ENCODE measurements at places on chromosomes 12 and 14. TPM values are rescaled to one million over a fixed set of nuclear protein-coding genes. Genes with fewer than 3 reads are reported as not detected.

DNA sequence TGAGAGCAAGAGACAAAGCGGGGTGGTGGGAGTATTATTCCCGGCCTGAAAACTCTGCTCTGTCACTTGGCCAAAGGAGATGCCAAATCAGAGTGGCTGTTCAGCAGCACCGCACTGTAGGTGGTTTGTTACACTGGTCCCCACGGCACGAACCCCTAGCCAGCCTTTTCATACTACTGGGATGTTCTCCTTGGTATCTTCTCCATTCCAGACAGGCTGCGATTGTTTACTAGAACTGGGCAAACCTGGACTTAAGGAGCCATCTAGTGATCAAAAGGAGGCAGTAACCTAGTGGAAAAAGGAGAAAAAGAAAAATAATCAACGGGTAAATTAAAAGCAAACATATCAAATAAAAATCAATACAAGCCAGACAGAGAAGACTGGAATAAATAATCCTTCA, 58.9 kb upstream of the TMTC2 start:
- DNase-seq = no peak

GRCh38 chr14:100688598-100689461, 37.9 kb upstream of the DLK1 start:
- no peak for DNase-seq

GRCh38 chr12:46446645-46447044, 74.1 kb upstream of the SLC38A2 start:
- DNase-seq = no peak

- no peak for DNase-seq
These were observed 17.0 kb upstream of the IRF2BPL start for GRCh38 chr14:77045238-77046162.

DNA sequence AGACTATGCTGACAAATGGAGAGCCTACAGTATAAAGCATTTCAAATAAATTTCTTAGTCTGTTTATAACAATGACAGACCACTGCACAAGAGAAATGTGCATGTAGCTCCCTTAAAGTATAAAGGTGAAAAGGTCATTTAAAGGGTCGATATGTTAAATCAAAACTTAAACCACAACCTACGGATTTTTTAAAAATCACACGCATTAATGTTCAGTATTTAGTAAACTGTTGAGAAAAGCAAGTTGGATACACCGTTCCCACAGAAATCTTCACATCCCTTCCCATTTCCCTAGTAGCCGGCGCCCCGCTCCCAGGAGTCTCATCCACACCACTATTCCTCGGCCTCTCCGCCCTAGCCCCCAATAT, 614 bp downstream of the FKBP3 start:
- no peak for DNase-seq

The EXD2 gene
- 50.1 TPM for total RNA-seq

The RPGRIP1 gene
- total RNA-seq = 0.16 TPM

The LACRT gene
- total RNA-seq = not detected
